ENCODE measurements at places on chromosomes 16 and 17. TPM values are rescaled to one million over a fixed set of nuclear protein-coding genes. Genes with fewer than 3 reads are reported as not detected.

- DNase-seq: no peak
Measured at GRCh38 chr17:67999291-67999911, 3.1 kb upstream of the C17orf58 start.

Gene UNC13D
- 1.5 TPM for total RNA-seq

Gene SHISA6
- not detected for total RNA-seq

Gene XYLT1
- 0.61 TPM for total RNA-seq

Gene CPHXL2
- total RNA-seq: not detected

Gene TEX14
- not detected for total RNA-seq

Data from Caki2 (cell line).